ENCODE measurements at places on chromosomes 3 and 15.

DNA sequence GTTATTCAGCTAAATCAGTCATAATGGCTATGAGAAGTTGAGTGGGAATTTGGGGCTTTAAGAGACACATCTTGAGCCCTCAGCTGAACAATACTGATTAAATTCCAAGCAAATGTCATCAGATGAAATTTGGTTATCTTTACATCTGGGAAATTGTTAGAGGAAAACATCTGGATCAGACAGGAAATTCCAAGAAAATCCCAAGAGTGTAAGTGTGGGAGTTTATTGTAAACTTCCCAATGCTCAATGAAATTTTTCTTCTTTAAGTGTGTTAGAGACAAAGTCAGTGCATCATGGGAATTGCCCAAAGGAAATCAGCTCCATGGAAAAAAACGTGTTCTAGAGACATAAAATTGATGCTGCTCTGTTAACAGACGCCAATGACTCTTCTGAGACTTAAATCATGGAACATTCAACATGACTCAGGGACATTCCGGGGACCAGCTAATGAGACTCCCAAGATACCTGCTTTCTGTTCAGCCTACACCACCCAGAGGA lies 19.8 kb upstream of the DCLK3 start:
- no peak for DNase-seq

DNA sequence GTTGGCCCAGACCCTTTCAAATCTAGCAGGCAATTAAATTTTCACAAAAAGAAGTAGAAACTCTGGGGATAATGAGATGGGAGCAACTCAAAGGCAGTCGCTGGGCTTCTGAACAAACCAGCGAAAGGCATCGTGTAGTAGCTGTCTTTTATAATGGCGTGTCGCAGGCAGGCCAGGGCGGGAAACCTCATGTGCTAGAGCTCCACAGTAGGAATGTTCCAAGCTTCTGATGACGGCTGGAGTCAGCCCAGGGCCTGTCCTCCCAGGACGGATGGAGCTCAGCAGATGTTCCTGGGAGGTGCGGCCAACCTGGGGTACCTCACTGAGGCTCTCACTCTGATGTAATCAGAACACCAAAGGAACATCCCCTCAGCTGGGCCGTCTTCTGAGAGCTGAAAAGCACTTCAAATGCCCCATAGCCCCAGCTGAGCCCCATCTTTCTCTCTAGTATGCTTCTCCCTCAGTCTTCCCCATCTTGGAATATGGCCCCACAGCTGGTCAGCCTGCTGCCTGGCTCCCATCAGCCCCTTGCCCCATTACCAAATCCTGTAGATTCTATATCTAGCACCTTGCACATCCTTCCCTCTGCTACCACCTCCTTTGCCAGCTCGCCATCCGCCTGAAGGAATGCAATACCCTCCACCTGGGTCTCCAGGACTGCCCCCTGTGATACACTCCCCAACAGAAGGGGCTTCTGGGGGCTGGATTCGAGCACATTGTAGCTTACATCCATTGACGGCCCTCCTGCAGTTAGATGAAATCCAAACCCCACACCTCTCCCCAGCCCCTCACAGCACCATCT lies 54.9 kb upstream of the ATP2B2 start:
- DNase-seq, result no peak

GRCh38 chr3:12303534-12303933 lies 14.7 kb downstream of the PPARG start:
- no peak for DNase-seq

DNA sequence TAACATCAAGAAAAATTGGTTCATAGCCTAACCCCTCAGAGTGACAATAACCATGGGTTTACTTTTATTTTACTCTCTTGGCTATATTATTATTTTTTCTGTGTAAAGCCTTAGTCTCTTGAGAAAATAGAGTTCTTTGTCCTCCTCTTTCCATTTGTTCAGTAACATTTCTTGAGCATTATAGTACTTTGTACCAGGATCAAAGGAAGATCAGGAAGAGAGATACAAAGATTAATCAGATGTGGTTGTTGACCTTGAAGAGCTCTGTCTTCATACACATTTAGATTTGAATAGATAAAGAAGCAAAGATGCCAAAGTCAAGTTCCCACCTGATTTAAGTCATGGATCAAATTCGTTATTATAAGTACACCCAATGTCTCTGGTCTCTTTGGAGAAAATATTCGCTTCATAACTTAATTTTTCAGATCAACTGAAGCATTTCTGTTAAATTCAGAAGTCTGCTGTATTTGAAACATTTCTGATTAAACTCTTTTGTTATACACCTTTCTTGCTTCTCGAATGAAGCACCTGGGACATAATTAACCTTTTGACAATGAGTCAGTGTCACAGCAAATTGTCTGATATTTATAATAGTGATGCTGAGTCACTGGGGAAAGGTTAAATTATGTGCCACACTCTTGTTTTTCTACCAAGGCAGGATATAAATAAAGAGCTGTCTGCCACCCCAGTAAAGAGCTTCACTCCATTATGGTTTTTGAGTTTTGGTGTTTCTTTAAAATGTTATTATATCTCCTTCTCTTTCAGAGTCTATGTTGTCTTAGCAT lies 100.2 kb downstream of the GHSR start:
- no peak for DNase-seq

GRCh38 chr15:65101411-65101890 lies 13.5 kb downstream of the UBAP1L start:
- no peak for DNase-seq

Measured in NCI-H510A (cell line).